ENCODE measurements at places on chromosomes 11 and 22.

DNA sequence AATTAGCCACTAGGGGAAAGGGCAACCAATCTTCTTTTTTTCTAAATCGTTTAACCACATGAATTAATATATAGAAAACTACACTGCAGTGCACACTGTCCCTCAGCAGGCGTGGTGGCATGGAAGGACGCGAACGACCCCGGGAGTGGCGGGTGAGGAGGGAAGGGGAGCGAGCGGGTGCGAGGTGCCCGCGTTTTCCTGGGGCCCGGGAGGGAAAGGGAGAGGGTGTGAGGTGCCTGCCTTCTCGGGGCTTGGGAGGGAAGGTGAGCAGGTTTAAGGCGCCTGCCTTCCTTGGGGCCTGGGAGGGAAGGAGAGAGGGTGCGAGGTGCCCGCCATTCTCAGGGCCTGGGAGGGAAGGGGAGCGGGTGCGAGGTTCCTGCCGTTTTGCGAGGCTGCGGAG, 765 bp downstream of the GAB4 start:
- no peak for DNase-seq

DNA sequence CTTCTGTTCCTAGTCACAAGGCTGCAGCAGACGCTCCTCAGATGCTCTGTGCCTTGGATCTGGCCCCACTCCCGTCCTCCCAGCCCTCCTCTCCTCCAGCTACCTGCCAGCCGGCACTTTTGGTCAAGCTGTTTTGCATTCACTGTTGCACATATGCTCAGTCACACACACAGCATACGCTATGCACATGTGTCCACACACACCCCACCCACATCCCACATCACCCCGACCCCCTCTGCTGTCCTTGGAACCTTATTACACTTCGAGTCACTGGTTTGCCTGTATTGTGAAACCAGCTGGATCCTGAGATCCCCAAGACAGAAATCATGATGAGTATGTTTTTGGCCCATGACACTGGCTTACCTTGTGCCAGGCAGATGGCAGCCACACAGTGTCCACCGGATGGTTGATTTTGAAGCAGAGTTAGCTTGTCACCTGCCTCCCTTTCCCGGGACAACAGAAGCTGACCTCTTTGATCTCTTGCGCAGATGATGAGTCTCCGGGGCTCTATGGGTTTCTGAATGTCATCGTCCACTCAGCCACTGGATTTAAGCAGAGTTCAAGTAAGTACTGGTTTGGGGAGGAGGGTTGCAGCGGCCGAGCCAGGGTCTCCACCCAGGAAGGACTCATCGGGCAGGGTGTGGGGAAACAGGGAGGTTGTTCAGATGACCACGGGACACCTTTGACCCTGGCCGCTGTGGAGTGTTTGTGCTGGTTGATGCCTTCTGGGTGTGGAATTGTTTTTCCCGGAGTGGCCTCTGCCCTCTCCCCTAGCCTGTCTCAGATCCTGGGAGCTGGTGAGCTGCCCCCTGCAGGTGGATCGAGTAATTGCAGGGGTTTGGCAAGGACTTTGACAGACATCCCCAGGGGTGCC, 109.8 kb downstream of the BCR start:
- DNase-seq: peak; percentile 31

DNA sequence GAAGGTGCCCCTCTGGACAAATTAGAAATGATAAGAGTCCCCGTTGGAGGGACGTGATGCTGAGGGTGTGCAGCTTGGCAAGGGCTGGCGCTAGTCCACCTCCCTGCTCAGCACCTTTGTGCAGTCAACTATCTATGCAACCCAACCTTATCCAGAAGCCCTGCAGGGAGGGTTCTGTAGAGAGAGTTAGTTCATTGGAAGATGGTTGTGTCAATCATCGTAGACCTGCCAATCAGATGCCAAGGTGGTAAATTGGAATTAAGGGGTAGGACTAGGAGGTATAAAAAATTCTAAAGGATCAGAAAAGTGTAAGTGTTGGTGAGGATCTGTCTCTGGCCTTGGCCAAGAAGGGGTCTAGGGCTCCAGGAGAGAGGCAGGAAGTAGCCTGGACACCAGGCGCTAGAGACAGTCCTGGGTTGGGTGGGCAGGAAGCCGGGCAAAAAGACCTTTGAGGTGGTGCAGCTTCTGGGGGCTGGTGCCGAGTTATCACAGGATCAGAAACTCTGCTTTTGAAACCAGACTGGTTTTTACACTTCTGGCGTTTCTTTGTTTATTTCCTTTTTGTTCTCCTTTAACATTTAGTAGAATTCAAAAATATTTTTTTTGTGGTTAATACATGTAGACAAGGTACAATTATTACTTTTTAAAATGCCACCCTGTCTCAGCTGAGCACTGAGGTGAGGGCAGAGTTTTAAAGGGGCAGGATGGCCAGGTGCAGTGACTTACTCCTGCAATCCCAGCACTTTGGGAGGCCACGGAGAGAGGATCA, 1.6 kb downstream of the C1QTNF6 start:
- DNase-seq: no peak

DNA sequence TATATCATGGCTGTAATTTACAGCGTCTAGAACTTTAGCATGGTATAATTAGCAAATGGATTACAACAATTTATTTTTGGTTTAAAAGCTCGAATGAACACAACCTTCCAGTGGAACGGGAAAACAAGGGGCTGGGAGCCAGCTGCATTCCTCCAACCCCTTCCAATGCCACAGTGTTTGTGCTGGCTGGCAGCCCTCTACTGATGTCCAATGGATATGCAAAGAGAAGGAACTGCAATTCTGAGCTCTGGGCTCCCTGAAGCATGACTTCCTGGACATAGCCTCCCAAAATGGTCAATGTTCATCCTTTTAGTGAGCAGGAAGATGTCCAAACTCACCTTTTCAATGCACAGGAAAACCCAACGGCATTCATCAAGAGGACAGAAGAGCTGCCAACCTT, 288.3 kb downstream of the TENM4 start:
- DNase-seq: no peak

DNA sequence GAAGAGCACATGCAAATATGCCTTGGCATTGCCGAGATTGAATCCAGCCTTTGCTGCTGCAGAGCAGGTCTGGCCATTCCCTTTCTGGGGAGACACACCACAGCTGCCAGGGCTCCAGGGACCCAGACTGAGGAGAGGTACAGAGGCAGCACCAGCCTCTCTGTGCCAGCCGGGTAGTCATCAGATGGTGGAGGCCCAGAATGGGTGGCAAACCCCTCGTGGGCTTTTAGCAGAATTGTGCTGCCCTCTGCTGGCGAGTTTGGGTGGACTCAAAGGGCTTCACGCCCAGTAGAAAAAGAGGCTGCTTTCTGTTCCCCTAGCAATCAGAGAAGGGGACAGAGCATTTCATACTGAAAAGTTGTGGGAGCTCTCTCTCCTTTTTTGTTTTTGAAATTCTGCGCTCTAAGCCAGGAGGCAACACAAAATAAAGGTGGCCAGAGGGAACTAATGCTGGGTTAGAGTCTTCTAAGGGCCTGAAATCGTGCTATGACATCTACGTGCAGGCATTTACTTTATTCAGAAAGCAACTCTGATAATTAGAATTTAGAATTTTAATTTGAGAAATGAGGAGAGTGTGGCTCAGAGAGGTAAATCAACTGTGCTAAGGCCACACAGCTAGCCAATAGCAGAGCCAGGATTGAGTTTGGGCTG, 158.8 kb upstream of the NAV2 start:
- peak; percentile 14 for DNase-seq

DNA sequence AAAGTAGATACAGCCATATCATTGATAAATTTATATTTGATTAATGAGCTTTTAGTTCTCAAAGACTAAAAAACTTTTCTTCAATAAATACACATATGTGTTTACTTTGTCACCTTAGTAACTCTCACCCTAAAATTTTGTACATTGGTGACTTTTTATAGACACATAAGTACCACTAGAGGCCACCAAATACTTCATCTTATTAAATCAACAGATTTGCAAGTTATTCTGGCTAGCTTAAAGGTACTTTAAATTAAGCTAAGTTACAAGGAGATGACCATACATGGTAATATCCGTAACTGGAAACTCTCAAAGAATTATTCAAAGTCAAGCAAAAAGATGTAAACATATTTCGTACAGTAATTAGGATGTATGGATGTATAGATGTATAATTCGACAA, 112.2 kb downstream of the SBF2 start:
- DNase-seq: no peak

- no peak for DNase-seq
These were observed 57.5 kb upstream of the CD82 start for GRCh38 chr11:44507896-44508445.

DNA sequence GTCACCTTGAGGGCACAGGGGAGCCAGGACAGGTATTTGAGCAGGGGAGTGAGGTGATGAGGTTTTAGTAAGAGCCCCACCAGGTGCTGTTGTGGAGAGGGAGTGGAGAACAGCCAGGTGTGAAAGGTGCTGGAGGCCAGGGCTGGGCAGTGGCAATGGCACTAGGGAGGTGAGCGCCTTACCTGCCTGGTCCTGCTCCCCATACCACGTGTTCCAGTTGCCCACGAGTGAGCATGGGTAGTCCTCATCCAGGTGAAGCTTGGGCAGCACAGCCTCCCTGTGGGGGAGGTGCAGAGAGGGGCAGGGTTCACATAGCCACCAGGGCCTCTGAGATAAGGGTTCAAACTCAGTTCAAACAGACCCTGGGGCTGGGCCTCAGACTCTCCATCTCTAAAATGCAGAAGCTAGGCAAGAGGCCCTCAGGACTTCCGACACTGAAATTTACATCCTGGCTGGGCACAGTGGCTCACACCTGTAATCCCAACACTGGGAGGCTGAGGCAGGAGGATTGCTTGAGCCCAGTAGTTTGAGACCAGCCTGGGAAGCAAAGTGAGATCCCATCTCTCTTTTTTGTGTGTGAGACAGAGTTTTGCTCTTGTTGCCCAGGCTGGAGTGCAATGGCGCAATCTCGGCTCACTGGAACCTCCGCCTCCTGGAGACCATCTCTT, 11.8 kb downstream of the NIPSNAP1 start:
- no peak for DNase-seq

DNA sequence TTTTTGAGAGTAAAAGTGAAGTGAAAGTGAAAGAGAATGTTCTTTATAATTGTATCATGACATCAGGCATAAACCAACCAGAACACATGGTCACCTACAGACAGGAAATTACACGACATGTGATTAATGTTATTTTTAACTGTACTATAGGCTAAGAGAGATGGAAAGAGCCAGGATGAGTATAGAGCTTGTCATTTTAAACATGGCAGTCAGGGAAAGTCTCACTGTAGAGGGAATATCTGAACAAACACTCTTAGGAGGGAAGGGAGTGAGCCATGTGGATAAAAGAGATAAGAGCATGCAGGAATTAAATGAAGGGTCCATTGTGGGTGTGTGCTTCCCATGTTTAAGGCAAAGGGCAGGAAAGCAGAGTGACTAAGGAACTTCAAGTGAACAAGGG, 599.1 kb upstream of the FAT3 start:
- DNase-seq: no peak

DNA sequence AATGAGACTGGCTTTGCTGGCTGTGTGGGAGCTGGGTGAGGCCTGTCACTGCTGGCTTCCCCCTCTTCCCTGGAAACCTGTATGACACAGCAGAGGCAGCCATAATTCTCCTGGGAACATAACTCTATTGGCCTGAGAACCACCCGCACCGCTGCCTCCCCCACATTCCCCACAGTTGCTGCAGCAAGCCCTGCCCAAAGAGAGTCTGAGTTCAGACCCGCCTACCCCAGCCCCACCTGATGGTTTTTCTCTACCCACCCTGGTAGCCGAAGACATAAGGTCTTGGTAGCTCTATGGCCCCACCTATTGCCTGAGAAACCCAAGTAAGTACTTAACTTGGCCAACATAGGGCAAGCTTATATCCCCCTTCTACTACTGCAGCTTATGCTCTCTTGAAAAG, 174.8 kb downstream of the C11orf91 start:
- no peak for DNase-seq

GRCh38 chr11:64266339-64266738, 15.0 kb downstream of the PLCB3 start:
- no peak for DNase-seq

- DNase-seq: no peak
These were observed 12.4 kb downstream of the SHANK3 start for GRCh38 chr22:50684986-50685385.

DNA sequence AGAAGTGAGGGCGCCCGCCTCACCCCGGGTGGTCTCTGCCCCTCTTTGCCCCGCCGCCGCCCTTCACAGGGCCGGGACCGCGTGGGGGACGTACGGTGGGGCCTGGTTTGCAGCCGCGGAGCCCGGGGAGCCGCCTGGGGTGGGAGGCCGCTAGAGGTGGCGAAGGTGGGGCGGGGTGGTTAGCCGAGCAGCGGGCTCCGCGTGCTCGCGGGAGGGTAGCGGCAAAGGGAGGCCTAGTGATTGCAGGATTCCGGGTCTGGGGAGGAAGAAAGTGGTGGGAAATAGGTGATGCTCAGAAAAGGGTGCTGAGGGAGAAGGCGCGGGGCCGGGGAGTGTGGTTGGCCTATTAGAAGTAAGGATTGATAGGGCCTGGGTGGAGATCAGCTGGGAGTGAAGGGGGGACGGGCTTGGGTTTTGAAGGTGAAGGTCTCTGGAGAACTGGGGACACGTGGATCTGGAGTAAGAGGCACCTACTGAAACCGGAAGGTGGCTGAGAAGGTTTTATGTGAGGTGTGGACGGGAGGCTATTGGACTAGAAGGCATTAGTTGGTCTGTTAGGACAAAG, 571 bp downstream of the FAR1 start:
- DNase-seq: no peak

- DNase-seq: no peak
These were observed 3.5 kb downstream of the PHF21B start for GRCh38 chr22:45006111-45006963.

DNA sequence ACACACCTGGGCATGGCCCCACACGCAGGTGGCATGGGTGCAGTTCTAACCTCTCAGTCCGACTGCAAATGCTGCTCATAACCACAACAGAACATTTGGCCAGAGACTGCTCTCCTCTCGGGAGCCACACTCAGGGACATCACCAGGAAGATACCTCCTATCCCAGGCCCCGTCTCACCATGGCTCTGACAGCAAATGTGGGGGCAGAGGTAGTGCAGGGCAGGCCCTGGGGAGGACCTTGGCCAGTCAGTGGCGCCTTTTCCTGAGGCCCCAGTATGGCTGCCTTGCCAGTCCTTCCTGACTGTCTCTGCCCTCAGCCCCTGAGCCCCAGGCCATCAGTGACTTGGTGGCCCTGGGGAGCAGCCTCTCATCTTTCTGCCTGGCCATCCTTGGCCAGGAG, 2.8 kb downstream of the KRTAP5-6 start:
- no peak for DNase-seq

- no peak for DNase-seq
These were observed 21.7 kb downstream of the KIRREL3 start for GRCh38 chr11:126978911-126979310.

DNA sequence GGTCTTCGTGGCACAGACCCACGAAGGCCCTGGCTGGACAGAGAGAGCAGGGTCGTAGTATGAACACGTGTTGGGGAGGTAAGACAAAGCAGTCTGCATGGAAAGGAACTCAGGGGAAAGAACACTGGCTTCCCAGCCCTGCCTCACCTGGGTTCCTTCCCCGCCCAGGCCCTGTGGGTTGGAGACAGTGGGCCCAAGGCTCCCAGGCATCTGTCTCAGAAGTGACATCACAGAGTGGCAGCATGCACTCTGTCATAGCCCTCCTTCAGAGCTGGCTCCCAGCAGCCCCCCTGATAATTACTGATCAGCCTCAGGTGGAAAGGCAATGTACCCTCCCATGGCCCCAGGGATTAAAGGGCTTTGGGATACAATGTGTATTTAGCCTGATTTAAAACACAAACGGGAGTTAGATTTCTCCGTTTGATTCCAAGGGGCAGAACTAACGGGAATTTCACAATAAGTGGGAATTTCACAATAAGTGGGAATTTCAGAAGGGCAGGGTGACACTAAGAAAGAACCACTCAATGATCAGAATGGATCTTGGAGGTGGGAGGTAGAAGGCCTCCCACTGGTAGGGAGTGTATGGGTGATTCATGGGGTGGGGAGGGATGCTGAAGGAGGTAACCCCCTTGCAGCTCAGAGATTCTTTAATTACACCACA, 65.1 kb downstream of the SLC22A12 start:
- no peak for DNase-seq
